ENCODE measurements at places on chromosomes 3 and 15. TPM values are rescaled to one million over a fixed set of nuclear protein-coding genes. Genes with fewer than 3 reads are reported as not detected.

GRCh38 chr3:168801794-168802193, 706.1 kb upstream of the GOLIM4 start:
- no peaks in the 10 kb centered on the region for H3K36me3 ChIP-seq
- no peak for DNase-seq
- no peaks in the 10 kb centered on the region for H3K27me3 ChIP-seq
- no peak overlapping the region for H3K27ac ChIP-seq
- peaks cover 15% of the 10 kb centered on the region for H3K4me1 ChIP-seq

GRCh38 chr3:195911946-195912270, 3.6 kb upstream of the TNK2 start:
- H3K27ac ChIP-seq, result no peak overlapping the region
- H3K36me3 ChIP-seq, result no peaks in the 10 kb centered on the region
- DNase-seq, result no peak
- peaks cover 5% of the 10 kb centered on the region for H3K27me3 ChIP-seq

DNA sequence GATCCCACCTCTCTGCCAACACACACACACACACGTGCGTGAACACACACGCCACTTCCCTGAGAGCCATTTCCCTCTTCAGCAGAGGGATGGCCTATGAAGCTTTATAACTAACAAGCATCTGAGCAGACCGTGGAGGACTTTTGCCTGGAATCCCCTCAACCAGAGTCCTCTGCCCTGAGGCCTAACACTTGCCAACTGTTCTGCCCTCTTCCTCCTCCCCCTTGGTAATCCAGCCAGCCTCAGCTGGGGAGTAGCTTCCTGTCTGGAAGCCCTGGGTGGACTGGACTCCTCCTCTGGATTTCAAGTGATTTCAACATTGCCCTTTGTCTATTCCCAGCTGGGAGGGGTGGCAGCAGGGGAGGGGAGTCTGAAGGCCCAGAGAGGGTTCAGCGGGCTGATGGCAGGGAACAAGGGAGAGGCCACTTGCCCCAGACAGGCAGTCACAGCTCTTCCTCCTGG, 68.4 kb upstream of the HACD2 start:
- H3K27me3 ChIP-seq, result no peaks in the 10 kb centered on the region
- DNase-seq, result no peak
- H3K27ac ChIP-seq, result no peak overlapping the region
- H3K4me1 ChIP-seq, result no peaks in the 10 kb centered on the region
- no peak overlapping the region for H3K4me3 ChIP-seq

GRCh38 chr3:45969953-45970352, 25.7 kb downstream of the FYCO1 start:
- H3K4me1 ChIP-seq, result no peaks in the 10 kb centered on the region
- no peak for DNase-seq
- peaks cover 11% of the 10 kb centered on the region for H3K36me3 ChIP-seq
- H3K4me3 ChIP-seq, result no peak overlapping the region
- H3K27ac ChIP-seq, result no peak overlapping the region
- H3K27me3 ChIP-seq, result no peaks in the 10 kb centered on the region

The APBA2 gene
- total RNA-seq, result 24.7 TPM

The KIF23 gene
- total RNA-seq, result 103 TPM
